A549 (cell line): ENCODE measurements at places on chromosomes 5 and 9.

DNA sequence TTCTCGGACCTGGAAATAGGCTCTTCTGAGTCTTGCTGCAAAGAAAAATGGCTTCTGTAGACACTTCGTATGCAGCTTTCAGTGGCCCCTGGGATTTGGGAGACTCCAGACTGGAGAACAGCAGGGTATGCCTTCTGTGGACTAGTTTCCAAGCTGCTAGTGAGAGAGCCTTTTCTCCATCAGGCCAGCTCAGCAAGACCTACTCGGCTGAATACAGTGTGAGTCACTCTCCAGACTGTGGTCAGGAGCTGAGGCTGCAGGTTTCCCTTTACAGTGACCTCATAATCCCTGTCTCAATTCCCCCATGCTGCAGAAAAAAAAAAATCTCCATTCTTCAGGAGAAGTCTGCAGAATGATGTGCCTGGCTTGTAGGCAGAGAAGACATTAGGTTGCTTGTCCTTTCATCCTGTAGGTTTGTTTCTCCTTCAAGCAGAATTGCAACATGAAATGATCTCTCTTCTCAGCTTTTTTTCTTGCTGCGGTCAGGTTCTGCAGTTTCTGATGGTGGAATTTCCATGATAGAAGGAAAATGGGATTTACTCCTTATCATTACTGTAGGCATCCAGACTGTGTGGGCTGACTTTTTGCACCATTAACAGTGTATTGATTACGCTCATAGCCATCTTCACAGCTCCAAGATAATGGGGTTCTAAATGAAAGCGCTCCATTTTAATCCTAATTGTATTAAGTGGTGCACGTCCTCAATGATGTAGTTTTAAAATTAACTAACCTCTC lies 78.3 kb upstream of the TNFSF8 start:
- DNase-seq, result peak; percentile 33

DNA sequence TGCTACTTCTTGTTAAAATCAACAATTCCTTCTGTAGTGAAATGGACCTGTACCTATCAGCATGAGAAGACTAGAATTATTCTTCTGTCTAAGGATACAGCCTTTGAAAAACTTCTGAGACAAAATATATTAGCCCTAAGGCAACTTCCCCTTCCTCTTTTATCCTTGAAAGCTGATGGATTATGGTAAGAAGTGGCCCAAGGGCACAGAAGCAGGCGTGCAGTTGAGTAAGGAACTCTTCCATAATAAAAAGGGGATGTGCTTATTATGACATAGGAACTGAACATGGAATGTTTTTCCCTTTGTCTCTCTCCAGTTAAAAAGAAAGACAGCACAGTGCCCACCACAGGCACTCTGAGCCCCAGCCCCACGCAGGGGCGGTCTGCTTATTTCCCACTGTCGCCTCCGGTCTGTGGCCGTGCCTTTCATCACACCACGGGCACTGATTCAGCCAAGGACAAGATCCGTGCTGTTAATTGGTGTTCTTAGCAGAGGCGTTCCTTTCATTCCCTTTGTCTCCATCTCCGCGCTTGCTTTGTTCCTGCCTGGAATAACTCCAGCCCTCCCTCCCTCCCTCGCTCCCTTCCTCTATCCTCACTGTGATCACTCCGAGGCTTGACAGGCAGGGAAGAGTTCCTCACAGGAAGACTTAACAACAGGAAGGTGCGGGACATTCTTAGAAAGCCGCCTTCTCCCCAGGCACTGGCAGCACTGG lies 135.9 kb upstream of the OTULINL start:
- no peak for DNase-seq

GRCh38 chr5:88116396-88116795 lies 152.2 kb downstream of the TMEM161B start:
- no peak for DNase-seq

- no peak for DNase-seq
Measured at GRCh38 chr5:175146733-175147132, 297.2 kb downstream of the DRD1 start.

DNA sequence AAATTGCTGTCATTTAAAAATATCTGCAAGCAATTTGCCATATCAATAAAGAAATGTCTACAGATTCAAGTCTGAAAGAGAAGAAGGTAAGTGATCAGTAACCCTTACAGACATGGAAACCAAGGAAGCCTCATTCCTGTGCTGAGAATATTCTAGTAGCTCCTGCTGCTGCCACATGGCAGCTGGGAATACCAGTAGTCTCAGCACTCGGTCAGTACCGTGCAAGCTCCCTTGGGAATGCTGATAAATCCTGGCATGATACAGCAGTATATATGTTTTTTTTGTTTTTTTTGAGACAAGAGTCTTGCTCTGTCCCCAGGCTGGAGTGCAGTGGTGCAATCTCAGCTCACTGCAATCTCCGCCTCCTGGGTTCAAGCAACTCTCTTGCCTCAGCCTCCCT lies 27.9 kb downstream of the NANS start:
- DNase-seq, result no peak

GRCh38 chr9:99305820-99306811 lies 84.0 kb downstream of the SEC61B start:
- no peak for DNase-seq

DNA sequence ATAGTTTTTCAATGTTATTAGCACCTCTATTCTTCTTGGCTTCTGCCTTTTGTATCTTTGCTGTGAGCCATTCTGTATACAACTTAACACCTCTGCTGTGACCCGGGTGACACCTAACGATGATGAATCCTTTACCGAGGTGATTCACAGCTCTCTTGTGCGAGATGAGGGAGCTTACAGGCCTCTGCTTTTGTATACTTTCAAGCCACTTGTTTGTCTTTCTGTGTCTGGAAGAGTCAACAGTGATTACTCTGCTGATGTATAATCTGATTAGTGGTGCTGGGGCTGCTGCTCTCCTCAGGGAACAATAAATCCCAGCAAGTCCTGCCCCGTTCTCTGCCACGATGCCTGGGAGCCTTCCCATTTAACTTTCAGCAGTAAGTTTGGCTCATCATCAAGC lies 442.9 kb upstream of the SGCD start:
- peak; percentile 25 for DNase-seq

DNA sequence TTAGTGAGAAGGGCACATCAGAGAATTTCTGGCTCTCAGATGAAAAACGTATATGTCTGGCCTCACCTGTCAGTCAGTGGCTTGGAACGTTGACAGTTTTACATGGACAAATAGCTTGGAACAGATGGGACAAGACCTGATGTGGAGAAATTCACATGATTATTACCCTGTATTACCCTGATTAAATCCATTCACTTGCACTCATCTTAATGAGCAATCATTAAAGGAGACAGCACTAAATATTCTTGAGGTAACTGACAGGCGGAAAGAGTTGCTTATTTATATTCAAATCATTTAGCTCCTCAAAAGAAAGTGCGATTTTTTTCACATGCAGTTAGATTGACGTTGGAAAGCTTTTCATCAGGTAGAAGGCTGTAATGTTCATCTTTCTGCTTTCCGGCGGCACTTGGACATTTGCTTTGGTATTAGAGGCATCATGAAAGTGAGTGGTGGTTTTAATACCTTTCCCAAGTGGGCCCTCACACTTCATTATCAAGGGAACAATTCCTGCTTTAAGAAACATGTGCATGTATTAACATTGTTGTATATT lies 11.7 kb upstream of the TAS2R1 start:
- no peak for DNase-seq

DNA sequence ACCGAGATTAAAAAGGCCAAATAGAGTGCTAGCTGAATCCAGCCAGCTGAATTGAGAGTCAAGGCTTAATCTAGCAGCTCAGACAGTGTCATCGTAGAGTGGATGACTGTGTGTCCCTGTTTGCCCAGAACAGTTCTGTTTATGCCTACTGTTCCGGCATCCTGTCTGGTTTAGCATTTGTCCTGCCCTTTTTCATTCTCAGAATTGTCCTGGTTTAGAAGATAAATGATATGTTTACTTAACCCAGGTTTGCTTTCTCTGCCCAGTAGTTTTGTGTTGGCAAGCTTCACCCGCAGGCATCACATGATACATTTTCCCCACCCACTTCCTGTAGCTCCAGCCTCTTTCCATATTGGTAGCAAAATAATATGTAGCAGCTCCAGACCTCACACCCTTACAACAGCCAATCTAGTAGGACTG lies 41.3 kb upstream of the ZSWIM6 start:
- DNase-seq, result peak; percentile 49

GRCh38 chr5:146894753-146895521 lies 16.4 kb upstream of the PPP2R2B start:
- DNase-seq, result no peak
